ENCODE measurements at places on chromosomes 6 and 20.

GRCh38 chr6:170025935-170026750 lies 264.7 kb downstream of the DLL1 start:
- DNase-seq: no peak

DNA sequence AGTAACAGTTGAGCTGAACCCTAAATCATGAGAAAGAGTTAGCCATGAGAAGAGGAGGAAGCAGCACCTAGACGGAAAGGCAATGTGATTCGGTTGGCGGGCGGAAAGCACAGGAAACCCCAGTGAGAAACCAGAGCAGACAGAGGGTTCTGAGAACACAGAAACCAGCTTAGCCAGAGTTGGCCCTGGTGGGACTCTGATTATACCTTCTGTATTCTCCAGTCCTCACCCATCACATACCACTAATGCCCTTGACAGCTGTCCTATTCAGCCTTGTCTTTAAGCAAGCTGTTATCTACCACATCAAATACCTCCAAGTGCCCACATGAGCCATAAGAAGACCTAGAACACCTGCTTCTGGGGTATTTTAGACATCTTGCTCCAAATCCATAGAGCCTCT lies 58.9 kb upstream of the LRRC1 start:
- no peak for DNase-seq

DNA sequence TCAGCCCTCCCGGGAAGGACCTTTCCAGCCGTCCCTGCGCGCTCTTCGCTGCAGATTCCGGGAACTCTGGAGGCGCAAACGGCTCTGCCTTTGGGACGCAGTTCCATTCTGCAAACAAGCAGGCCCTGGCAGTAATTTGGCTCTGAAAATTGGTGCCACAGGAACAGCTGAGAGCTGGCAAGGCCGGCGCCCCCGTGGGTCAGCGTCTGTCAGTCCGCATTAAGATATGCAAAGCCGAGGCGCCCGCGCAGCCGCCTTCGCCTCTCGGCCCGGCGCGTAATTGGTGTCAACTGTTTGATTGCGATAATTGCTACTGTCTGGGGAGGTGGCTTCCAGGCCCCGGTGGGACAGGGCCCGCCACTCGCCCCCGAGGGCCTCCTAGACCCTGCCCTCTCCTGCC lies 73.6 kb downstream of the NCR2 start:
- no peak for DNase-seq

DNA sequence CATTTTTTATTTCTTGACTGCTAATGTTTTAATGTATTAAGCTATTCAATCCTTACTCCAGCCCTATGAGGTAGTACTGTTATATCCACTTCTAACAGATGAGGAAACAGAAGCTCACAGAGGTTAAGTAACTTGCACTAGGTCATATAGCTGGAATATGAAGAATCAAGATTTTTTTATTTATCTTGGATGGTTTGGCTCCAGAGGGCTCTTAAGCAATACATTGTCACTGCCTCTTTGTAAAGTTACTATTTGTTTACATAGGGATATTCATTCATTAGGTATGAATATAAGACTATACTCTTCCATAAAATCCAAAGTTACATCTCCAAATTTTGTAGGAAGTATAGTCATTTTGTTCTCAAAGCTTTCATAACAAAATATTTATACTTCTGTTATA lies 113.8 kb downstream of the LAMP5 start:
- DNase-seq: no peak

- no peak for DNase-seq
These were observed 350.5 kb downstream of the ZFAND3 start for GRCh38 chr6:38169977-38170526.

GRCh38 chr6:107102414-107102805 lies 12.9 kb downstream of the BEND3 start:
- no peak for DNase-seq

DNA sequence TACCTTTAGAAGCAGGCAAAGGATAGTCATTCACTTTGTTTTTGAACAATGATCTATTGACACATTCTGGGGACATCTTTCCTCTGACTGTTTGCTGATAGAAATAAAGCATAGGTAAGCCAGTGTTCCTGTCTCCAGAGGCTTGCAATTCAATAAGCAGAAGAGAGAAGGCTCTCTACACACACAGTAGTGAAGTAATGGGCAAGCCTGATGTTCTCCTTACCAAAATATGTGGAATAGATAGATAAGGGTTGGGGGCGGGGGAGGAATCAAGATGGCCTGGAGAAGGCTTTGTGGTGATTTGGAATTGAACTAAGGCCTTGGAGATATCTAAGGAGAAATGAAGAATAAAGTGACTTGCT lies 27.3 kb downstream of the PAQR8 start:
- peak; percentile 21 for DNase-seq

DNA sequence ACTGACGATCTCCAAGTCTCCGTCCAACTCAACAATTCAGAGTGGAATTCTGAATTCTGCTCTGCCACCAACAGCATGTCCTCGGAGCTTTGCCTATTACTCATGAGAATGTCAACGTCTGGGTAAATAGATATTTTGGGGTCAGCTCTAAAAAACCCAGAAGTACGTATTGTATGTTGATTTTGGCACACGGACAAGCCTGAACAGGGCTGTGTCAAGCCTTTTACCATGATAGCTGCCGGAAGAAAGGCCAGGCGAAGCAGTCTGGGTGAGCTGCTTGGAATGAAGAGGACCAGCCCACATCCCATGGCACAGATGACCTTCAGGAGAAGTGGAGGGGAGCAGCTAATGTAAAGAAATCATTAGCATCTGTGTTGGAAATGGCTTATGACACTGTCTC lies 88.0 kb upstream of the JAG1 start:
- no peak for DNase-seq

- peak; percentile 14 for DNase-seq
These were observed 118.3 kb upstream of the ECI2 start for GRCh38 chr6:4253604-4254231.

DNA sequence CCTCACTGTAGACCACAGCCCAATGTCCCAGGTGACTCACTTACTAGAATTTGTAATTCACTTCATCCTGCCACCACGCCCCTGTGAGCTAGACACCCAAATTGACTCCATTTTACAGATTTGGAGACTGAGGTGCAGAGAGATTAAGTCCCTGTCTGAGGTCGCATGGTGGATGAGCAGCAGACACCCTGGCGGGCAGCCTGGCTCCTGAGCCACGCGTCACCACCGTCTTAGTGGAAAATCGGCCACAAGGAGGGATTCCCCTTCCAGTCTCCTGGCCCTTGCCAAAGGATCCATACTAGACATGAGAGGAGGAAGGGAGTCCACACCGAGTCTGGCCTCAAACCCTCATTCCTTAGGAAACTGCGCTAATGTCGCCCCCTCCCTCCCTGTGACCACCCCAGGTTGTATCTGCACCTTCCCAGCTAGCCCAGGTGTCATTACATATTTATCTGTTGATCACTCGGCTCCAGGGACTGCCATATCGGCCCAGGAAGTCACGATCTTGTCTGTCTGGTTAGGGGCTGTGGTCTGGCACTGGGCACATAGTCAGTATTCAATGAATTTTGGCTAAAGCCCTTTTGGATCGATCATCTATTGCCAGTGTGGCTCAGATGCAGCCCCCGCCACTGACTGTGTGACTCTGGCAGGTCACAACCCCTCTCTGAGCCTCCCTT lies 25.7 kb upstream of the PTGIS start:
- no peak for DNase-seq

DNA sequence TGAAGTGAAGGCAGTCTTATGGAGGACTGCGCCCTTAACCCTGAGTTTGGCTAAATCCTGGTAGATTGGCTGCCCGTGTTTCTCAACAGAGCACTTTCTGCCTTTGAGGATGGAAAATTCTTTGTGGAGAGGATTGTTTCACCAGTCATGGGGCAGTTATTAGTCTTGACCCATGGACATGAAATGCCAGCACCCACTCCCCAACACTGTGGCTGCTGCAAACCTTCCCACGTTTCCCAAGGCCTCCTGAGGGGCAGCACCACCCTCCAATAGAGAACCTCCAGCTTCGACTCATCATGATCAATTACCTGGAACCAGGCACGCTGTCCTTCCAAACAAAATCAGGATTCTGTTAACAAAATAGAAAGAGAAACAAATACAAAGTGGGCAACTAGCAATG lies 117.8 kb downstream of the PXDC1 start:
- no peak for DNase-seq

DNA sequence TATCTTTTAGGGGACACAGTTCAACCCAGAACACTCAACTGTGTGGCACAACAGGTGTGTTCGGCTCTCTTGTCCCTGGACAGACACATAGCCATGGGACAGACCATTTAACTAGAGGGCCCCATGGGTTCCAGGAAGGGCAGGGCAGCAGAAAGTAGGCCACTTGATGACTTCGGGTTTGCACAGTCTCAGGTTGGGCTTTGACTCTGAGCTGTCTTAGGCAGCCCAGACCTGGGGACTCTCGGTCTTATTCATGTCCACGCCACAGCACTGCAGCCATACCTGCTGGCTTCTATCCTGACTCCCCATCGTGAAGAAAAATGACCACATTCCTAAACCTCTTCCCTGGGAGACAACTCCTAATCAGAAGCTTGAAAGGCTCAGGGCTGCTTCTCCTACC lies 146.1 kb upstream of the AKAP12 start:
- DNase-seq: no peak

DNA sequence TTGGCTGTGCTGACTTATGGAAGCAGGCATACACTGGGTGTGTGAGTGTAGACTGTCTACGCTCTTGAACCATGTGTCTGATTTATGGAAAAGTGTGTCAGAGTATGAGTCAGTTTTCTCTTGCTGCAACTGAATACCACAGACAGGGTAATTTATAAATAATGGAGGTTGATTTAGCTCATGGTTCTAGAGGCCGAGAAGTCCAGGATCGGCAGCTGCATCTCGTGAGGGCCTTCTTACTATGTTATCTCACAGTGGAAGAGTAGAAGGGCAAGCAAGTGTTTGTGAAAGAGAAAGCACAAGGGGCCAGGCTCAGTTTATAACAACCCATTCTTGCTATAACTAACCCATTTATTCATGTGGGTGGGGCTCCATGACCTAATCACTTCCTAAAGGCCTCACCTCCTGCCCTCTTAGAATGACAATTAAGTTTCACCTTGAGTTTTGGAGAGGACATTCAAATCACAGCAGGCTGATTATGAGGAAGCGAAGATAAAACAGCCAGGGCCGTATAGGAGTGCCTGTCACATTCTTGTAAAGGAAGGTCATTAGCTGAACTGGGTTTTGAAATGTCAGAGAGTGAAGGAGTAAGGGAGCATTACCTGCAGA lies 6.7 kb downstream of the GPR31 start:
- no peak for DNase-seq

DNA sequence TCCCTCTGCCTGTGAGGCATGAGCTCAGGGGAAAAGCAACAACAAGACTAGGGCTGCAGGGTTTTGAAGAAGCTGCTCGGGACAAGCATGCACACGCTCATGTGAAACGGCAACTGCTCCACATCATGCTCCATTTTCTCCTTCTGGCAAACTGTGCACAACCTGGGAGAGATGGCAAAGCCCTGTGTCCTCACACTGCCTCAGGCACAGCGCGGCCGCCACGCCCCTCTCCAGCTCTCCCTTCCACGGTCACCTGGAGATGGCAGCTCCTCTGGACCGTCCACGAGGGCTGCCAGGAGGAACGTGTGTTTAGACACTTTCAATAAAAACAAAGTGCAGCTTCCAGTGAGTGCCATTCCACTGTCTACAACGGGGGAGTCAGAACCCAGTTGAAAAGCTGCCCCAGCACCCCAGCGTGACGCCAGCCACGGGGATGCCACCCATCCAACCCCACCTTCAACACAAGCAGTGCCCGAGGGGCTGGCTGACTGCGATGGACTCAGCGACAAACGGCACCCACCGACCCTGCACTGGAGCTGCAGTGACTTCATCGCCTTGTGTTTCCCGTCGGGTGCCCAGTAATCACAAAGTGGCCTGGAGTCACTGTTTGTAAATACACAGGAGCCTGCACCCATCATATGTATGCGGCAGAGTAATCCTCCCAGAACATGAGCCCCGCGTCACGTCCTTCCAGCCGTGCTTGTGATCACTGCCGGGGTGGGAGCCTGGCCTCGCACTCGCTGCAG lies 16.1 kb downstream of the SMOC2 start:
- DNase-seq: no peak

GRCh38 chr20:58099956-58100730 lies 128.3 kb downstream of the ANKRD60 start:
- no peak for DNase-seq

GRCh38 chr6:35386989-35387388 lies 44.6 kb downstream of the PPARD start:
- no peak for DNase-seq

- no peak for DNase-seq
These were observed 103.9 kb upstream of the PMEPA1 start for GRCh38 chr20:57813509-57814269.

- no peak for DNase-seq
These were observed 6.0 kb downstream of the NOX3 start for GRCh38 chr6:155449450-155450239.

- DNase-seq: peak; percentile 67
These were observed 724 bp downstream of the CDKN1A start for GRCh38 chr6:36679043-36679833.

GRCh38 chr6:74410630-74411029 lies 714.6 kb downstream of the CD109 start:
- DNase-seq: no peak

DNA sequence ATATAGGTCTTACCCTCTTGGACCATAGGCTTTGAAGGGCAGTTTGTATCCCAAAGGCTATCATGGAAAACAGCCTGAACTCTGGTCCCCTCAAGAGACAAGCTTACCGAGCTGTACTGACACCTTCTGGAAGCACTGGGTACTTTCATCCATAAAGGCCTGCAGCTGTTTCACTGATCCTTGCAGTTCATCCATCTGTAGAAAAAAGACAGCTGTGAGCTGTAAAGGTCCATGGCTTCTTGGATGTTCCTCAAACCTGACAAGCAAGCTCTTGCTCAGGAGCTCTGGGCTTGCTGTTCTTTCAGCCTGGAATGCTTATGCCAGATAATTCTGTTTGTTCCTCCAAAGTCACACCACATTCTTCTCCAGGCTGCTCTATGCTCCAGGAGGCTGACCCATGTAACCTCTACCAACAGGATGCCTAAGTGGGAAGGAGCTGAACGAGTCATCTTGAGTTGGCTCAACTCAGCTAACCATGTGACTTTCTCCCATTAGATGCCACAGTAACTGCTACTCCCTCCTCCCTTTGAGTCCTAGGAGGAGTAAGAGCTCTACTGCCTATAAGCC lies 8.8 kb upstream of the NDRG3 start:
- peak; percentile 65 for DNase-seq

DNA sequence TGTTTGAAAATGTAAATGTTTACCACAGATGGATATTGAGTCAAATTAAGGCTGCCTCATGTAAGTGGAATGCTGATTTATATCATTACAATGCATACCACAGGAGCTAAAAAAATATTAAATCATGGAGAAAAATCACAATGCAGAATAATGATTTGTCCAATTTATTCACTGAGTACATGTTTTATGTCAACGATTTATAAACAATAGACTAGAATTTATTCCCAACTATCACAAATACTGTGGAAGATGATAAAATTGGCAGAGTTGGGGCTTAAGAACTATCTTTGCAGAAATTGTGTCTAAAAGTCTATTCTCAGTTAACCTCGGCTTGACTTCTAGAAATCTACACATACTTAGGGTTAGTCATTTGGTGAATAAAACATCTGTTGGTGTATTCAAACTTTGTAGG lies 472.1 kb upstream of the MARCKS start:
- DNase-seq: no peak

GRCh38 chr6:76420094-76420493 lies 347.6 kb upstream of the IMPG1 start:
- DNase-seq: no peak
